ENCODE measurements at places on chromosomes 11 and 22. TPM values are rescaled to one million over a fixed set of nuclear protein-coding genes. Genes with fewer than 3 reads are reported as not detected.

- no peak for DNase-seq
Measured at GRCh38 chr22:19195796-19196731, 17.5 kb upstream of the SLC25A1 start.

DNA sequence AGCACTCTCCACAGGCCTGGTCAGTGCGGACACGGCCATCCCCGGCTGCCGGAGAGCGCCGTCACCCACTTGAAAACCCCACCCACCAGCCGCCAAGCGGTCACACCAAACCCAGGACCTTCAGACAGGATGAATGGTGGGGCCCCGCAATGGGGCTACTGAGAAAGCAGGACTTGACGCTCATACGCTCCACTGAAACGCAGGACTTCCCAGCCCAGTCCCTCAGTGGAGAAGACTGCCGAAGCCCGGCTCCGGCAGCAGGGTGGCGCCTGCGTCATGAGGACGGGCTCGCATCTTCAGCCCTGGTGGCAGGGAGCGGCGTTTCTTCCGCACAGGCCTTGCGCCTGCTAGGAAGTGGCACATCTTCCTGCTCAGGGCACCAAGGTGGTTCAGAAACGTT, 15.3 kb upstream of the PHLDA2 start:
- no peak for DNase-seq

- no peak for DNase-seq
Measured at GRCh38 chr11:35709376-35709775, 46.8 kb downstream of the TRIM44 start.

The CASP5 gene
- not detected for total RNA-seq

The FAT3 gene
- 2.7 TPM for total RNA-seq
